ENCODE measurements at places on chromosomes 4 and X. TPM values are rescaled to one million over a fixed set of nuclear protein-coding genes. Genes with fewer than 3 reads are reported as not detected.

WWC2 gene
- total RNA-seq, result 28.1 TPM

NDNF gene
- 0.35 TPM for total RNA-seq

HPGD gene
- total RNA-seq, result 1.1 TPM

GABRQ gene
- 0.06 TPM for total RNA-seq

CYTL1 gene
- not detected for total RNA-seq

DCK gene
- 34.4 TPM for total RNA-seq

GPC3 gene
- not detected for total RNA-seq

SORBS2 gene
- total RNA-seq, result 23.8 TPM

ELMOD2 gene
- 27.0 TPM for total RNA-seq

INTU gene
- 3.2 TPM for total RNA-seq

IL2RG gene
- total RNA-seq, result not detected

RTL5 gene
- total RNA-seq, result 0.37 TPM

PABPC1L2A gene
- not detected for total RNA-seq

All from NCI-H460 (cell line).